ENCODE measurements at places on chromosomes 2 and 18.
A peak's percentile ranks its signal among the peaks of the same experiment; 100 is the strongest.

DNA sequence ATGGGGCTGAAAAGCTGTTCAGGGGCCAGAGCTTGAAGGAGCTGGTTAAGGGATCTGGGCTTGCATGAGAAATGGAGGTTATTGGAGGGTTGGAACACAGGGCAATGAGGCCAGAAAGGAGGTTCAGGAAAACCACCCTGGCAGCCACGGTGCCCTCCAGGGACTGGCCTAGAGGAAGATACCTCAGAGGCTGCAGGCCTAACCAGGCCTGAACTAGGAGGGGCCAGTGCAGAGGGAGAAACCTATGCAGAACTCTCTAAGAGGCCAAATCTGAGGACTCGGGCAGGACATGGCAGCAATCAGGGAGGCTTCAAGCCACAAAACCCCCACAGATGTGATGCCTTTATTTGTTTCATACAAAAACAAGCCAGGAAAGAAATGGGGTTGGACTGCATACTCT, 66.8 kb downstream of the BIN1 start:
- DNase-seq, result no peak

GRCh38 chr2:86433137-86433536, 8.0 kb upstream of the KDM3A start:
- no peak for DNase-seq

GRCh38 chr2:200221055-200221955, 85.2 kb upstream of the SPATS2L start:
- no peak for DNase-seq

DNA sequence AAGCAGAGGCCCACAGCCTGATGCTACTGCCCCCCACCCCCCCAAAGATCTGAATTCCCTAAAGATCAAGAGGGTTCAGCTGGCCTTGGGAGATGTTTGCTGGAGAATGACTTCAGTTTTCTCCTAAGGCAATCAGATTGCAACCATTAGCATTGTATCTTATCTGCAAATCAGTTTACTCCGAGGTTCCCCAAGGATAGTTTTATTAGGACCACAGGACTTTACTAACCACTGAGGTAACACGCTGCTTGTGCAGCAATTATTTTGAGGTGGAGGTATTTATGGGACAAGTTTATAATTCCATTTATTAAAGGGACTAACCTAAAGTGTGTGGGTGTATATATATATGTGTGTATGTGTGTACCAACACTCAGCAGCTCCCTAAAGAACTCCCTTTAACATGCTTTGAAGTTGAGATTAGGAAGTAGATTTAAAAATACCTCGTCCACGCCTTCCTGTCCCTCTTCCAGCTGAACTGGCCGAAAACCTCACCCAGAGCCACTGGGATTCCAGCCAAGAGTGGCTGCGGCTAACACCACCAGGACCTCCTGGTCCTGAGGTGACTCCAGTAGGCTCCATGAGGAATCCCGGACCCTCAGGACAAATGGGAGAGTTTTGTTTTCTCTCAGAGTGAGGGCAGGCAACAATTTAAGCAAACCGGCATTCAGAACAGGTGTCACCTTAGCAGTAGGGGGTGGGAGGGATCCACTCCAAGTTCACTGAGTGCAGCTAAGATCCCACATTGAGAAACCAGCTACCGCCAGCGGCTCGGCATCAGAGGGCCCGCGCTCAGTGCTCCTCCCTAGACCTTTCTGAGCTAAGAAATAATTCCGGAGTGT, 3.0 kb upstream of the DLX1 start:
- DNase-seq, result no peak

GRCh38 chr2:48120759-48121242, 214.5 kb upstream of the FBXO11 start:
- DNase-seq, result no peak

- DNase-seq, result no peak
These were observed 15.1 kb downstream of the TRIB2 start for GRCh38 chr2:12731701-12732280.

GRCh38 chr2:219417374-219417773, 803 bp upstream of the DES start:
- DNase-seq, result no peak

GRCh38 chr18:8609659-8610458, 622 bp downstream of the RAB12 start:
- no peak for DNase-seq

GRCh38 chr2:45687964-45688363, 36.5 kb downstream of the PRKCE start:
- DNase-seq, result no peak

DNA sequence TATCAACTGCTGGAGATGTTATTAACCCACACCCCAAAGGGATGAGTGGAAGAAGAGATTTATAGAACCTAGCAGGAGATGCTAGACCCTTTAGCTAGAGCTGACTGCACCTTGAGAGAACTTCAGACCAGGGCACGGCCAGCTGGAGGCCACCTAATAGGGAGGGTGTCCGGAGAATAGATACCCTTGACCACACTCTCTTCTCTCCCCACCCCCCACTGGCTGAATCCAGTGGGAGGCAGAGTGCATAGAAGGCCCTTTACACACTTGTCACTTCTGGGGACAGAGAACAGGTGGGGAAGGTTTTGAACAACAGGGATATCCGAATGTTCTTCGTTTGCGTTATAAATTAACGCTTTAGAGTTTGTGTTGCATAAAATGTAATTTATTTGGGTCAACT, 84.6 kb downstream of the PHLPP1 start:
- no peak for DNase-seq

DNA sequence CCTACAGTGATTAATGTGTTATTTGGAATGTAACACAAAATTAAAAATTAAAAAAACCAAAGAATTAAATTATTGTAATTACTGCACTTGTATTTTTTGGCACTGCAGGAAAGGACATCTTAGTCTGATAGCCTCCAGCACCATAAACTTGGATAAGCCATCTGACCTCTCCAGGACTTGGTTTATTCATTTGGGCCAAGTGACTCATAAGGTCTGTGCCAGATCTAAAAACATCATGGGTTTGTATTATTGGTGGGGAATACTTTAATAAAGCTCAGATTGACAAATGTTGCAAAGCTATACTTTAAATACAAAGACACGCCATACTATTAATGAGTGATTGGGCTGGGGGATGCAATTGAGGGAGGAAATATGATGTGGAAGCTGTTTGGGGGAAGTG, 225.2 kb downstream of the ZNF521 start:
- no peak for DNase-seq

DNA sequence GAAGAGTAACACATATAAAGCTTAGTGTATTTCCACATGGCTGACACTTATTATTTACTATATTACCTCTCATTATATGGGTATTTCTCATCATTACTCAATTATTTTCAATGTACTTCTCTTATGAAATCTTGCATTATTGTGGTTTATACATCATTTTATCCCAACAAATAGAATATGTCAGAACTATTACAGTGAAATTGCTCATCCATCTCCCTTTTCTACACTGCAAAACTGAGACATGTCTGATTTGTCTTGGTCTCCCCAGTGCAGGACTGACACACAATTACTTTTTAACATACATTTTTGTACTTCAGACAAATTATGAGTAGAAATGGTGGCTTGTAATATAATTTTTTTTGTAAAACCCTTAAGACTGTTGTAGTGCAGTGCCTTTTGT, 600.9 kb downstream of the PLCL1 start:
- no peak for DNase-seq

- DNase-seq, result no peak
These were observed 18.0 kb downstream of the SFXN5 start for GRCh38 chr2:73053316-73054114.

DNA sequence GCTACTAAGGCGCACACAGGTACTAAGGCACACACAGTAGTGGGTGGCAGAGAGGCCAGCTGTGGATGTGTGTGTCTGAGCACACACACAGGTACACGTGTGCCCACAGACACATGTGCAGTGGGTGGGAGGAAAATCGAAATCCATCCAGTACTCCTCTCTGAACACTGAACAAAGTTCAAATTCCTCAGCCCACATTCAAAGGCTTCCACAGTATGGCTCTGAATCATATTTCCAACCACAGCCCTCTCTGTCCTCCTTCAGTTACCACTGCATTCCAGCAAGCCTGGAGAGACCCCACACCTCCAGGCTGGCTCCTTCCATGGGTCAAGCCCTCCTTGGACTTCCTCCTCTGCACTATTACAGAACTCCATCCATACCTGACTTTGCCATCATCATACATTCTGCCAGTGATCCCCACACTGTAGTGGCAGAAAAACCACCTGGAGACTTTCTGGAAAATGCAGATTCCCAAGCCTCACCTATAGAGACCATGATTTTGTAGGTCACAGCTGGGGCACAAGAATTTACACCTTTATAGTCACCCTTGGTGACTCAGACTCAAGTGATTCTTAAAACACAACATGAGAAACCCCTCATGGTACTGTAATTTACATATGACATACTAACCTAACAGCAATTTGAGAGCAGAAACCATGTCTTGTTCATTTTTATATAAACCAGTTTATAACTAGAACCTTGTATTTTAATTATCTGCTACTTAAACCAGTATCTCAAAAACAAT, 31.4 kb downstream of the EPG5 start:
- DNase-seq, result no peak

DNA sequence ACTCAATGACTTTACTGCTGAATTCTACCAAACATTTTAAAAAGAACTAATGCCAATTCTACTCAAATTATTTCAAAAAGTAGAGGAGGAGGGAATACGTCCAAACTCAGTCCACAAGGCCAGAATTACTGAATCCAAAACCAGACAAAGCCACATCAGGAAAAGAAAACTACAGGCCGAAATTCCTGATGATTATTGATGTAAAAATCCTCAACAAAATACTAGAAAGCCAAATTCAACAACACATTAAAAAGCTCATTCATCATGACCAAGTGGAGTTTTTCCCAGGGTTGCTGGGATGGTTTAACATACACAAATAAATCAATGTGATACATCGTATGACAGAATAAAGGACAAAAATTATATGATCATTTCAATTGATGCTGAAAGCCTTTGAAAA, 103.9 kb upstream of the UBE2E3 start:
- no peak for DNase-seq

- DNase-seq, result no peak
These were observed 3.3 kb upstream of the CCBE1 start for GRCh38 chr18:59700535-59700967.

DNA sequence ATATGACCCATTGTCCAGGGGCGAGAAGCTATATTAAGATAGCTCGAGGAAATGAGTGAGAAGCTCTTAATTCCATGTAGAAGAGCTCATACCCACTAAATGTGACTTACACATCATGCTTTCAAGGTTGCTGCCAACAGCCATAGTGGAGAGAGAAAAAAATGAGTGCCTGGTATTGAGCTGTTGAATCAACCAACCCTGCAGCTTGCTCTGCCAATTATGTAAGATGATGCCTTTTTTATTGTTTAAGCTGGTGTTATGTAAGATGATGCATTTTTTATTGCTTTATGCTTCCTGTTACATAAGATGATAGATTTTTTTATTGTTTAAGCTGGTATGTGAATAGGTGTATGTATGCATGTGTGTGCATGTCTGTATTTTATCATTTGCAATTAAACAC, 228.2 kb downstream of the CCDC178 start:
- DNase-seq, result no peak

DNA sequence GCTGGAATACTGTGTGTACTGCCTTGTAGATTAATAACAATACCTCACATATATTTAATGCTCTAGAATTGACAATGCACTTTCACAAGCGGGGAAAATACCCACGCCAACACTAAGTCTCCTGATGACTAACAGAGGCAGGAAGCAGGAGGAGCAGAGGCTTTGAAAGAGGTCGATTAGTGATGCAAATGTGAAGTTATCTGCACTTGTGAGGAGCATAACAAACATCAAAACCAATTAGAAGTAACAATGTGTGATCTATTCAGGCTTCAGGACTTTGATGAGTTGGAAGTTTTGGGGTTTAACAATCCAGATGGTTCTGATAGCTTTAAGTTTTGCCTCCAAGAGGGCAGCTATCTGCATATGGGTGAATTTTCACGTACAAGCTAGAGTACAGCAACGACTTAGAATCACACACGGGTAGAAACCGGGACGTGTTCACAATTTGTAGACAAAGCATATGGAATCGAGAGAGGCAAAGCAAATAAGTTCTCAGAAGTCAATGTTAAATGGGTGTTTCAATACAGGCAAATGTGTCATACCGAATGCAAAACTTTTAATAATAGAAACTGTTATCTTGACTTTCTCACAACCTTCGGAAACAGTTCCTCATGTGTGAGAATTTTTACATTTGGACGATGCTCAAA, 114.5 kb downstream of the METTL8 start:
- DNase-seq, result peak; percentile 62

DNA sequence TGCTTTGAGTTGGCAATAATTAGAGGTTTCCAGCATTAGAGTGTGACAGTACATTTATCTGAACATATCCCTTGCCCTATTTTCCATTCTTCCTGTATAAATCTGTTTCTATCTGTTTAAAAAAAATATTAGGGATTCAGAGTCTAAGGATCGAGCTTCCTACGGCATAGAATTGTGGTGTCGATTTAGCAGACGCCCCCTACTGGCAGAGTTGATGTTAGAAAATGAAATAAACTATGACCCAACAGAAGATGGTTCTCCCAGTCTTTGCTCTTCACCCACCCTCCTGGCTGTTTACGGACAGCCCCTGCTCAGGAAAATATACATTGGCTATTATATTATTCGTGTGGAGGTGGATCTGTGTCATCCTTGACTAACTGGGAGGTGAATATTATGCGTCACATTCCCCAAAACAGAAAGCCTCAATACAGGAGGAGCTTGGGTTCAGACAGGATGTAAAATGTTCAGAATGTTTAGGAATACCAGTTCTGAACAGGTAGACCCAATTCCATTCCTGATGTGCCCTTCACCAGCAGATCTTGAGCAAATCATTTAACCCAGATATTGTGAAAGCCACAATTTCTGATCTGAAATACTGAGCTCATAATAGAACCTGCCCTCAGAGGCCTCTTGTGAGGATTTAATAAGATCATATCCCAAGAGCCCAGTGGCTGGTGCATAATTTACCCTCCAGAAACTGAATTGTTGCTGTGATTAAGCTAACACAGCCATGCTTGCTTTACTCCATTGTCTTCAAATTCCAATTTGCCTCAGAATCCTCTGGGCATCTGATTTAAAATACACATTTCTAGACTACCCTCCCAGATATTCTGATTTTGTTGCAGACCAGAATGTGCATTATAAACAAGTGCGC, 10.8 kb upstream of the ERMN start:
- DNase-seq, result no peak

- DNase-seq, result no peak
These were observed 5.0 kb downstream of the B3GNT2 start for GRCh38 chr2:62200868-62201267.

DNA sequence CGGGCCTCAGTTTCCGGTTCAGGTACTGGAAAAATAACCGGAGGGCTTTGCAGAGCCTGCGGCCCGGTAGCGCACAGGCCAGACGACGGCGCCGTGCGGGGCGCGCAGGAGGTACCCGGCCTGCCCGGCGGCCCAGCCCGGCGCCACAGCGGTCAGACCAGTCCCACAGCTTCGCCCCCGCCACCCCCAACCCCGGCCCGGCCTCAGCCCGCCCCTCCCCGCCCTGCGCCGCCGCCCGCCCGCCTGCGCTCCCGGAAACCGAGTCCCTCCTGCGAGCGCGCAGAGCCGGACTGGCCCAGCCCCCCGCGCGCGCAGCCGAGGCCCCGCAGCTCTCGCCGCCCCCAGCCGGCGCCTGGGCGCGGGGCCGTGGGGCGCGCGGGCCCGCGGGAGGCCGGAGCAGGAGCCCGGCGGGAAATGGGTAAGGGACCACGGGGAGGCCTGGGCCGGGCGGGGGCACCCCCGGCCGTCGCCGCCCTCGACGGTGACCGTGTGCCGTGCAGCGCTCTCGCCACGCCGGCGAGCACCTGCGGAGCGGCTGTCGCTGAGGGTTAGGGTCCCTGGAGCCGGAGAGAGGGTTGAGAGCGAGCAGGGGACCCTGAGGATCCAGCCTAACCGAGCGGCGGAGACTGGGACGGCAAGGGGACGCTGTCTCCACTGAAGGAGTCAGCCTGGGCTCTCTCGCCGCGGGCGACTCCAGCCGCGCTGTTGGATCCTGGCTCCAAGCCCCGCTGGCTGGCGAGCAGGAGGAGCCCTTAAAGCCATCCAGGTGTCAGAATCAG, 16.5 kb upstream of the PSD4 start:
- peak; percentile 46 for DNase-seq

All from activated naive CD4-positive, alpha-beta T cell treated with anti-CD3 and anti-CD28 coated beads, Interleukin-2, amount 50 U/mL, for 72 hours (primary cell).